ENCODE measurements at places on chromosomes 6 and 20.

DNA sequence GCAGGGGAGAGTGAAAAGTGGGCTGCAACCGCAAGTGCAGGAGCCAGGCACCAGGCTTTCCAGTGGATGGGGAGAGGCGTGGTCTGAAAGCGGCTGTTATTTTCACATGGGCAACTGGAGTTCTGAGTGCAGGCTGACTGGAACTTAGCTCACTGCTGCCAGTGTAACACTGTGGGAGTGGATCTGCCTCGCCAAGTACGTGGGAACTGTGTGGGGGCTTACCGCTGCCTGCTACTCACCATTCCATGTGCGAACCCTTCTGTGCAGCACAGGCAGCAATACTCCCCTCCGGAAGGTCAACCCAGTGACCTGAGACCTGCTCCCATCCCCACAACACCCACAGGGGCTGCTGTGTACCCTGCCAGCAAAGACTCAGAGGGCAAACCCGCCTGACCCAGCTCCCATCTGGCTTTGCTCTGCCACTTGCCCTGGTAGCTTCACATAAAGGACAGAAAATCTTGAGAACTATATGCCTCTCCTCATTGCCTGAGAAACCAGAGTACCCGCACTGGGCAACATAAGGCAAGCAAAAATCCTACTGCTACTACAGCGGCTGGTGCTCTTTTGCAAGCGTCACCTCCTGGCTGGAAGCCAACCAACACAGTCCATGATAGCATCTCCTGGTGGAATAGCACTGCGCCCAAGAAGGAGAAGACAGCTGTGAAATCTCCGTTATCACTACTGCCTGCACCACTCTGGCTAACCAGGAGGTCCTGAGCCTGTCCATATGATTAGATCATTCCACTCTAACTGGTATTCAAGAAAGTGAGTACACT lies 54.4 kb upstream of the SIRPG start:
- DNase-seq = no peak

DNA sequence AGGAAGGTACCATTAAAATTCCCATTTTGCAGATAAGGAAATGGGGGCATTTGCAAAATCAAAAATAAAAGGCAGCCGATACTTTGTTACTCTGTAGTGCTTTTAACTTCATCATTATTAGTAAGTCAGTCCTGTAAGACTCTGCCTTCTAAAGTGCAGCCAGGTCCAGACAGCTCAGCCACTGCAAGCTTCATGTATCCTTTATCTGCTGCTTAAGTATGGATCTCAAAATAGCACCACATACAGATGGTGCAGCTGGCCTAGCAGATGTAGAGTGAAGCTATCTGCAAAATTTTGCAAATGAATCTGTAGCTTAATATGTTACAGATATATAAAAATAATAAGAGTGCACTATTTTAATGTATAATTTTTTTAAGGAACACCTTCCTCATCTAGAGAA lies 53.4 kb downstream of the NUS1 start:
- DNase-seq = no peak

DNA sequence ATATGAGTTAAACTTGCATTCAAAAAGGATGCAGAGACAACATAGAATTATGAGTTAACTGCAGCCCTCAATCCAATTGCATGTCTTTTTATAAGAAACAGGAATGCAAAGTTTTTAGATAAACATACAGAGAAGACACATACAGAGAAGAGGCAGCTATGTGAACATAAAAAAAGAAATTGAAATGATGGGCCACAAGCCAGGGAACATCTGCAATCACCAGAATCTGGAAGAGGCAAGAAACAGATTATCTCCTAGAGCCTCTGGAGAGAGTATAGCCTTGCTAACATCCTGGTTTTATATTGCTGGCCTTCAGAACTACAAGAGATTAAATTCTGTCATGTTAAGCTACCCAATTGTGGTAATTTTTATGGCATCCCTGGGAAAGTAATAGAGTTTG lies 257.2 kb upstream of the EYS start:
- DNase-seq = no peak

- no peak for DNase-seq
Measured at GRCh38 chr20:36861875-36862801, 13.8 kb upstream of the TLDC2 start.

- no peak for DNase-seq
Measured at GRCh38 chr6:138923561-138923960, 64.5 kb downstream of the REPS1 start.

GRCh38 chr6:15929685-15930084 lies 199.2 kb upstream of the MYLIP start:
- no peak for DNase-seq

DNA sequence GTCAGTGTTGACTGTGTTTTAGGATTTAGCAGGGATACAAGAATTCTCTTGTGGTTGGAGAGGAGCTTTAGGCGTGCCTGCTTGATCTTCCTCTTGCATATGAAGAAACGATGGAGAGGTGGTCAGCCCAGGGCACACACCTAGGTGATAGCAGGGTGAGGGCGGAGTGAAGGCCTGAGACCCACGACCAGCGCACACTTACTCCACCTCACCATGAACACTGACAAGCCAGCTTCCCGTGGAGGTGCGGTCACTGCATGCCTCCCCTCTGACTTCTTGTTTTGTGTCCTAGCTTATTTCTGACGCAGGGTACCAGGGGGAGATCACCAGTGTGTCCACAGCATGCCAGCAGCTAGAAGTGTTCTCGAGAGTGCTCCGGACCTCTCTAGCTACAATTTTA lies 8.1 kb downstream of the NELFCD start:
- no peak for DNase-seq

DNA sequence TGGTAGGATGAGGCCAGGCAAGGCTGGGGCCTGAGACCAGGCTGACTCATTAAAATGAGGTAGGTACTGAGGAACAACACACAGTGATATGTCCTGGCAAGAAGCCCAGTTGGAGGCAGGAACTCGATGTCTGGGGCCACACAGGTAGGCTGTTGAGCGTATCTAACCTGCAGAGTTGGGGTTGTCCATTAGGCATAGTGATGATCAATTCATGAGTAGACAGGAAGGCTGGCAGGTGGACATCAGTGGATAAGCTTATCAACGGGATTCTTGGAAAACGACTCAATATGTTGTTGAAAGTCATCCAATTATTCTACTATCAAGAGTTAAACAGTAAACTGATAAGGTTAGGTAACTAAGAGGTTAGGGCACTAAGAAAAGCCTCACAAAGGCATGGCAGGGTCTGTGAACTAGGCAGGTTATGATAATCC lies 193.2 kb upstream of the COL21A1 start:
- DNase-seq = no peak

DNA sequence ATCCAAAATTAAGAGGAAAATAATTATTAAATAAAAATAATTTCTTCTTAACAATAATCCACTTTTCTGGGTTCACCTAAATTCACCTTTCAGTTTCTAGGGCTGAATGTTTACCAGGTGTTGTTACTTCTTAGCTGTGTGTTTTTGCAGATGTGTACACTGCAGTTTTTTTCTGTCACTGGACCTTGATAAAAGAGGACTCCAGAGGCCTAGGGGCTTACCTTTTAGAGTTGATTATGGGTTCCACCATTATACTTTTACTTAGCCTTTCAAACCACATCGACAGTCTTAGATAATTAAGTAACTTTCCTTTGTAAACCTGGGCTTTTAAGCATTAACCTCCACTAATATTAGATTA lies 766.5 kb downstream of the BCKDHB start:
- DNase-seq = no peak

DNA sequence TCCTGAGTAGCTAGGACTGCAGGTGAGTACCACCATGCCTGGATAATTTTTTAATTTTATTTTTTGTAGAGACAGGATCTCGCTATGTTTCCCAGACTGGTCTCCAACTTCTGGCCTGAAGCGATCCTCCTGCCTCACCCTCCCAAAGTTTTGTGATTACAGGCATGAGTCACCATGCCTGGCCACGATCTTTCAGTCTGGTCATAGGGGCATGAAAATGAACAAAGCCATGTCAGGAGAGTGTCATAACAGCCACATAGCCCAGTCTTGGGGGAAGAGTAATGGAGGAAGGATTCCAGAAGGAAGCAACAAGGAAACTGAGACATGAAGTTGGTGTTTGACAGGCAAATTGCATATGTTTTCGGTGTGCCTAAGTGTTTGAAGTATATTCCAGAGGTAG lies 17.0 kb upstream of the SNX3 start:
- no peak for DNase-seq

DNA sequence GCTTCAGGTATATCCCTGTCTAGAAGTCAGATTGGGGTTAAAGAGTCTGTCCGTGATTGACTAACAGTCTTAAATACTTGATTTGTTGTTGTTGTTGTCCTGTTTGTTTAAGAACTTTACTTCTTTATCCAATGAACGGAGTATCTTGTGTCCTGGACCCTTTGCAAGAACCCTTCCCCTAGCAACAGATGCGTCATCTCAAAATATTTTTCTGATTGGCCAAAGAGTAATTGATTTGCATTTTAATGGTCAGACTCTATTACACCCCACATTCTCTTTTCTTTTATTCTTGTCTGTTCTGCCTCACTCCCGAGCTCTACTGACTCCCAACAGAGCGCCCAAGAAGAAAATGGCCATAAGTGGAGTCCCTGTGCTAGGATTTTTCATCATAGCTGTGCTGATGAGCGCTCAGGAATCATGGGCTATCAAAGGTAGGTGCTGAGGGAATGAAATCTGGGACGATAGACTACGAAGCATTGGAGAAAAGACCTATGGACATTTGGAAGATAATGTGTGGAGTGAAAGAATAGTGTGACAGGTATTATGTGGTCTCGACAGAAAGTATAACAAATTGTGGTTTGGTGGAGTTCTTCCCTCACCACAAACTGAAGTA lies at the start of gene HLA-DRA:
Gene HLA-DRA, plus strand, starts transcription at position 286 of the 613 bp plus-strand sequence. Its CDS starts 64 bp downstream, at position 350.
- no peak for DNase-seq

DNA sequence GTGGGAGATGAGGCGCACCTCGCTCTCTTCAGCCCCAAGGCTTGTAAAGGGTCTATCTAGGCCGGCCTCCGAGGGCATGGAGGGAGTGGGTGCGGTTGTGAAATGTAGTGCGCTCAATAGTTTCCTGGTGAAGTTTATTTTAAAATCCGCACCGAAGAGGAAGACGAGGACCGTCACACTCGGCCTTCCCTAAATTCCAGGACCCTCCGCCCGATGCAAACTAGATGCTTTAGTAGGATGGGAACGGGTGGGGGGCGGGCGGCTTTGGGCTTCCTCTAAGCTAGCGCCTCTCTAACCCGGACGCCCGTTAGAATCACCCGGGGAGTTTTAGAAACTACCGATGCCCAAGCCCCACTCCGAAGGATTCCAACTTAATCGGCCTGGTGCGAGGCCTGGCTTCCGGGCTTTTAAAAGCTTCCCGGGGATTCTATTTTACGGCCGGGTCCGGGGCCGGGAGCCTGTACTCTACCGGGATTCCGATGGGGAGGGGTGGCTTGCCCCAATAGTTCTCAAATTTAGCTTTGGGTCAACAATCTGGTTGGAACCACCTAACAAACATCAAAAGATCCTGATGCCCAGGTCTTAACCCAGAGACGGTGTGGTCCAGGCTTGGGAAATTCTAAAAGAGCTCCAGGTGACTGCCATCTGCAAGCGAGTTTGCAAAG lies 548 bp upstream of the BCAS4 start:
- DNase-seq = no peak

- no peak for DNase-seq
Measured at GRCh38 chr6:169320013-169320412, 66.4 kb upstream of the THBS2 start.

- no peak for DNase-seq
Measured at GRCh38 chr6:39934131-39934757, at the start of gene MOCS1. MOCS1 (minus strand) TSS chr6:39934462; CDS start chr6:39934417, 45 bp downstream.

DNA sequence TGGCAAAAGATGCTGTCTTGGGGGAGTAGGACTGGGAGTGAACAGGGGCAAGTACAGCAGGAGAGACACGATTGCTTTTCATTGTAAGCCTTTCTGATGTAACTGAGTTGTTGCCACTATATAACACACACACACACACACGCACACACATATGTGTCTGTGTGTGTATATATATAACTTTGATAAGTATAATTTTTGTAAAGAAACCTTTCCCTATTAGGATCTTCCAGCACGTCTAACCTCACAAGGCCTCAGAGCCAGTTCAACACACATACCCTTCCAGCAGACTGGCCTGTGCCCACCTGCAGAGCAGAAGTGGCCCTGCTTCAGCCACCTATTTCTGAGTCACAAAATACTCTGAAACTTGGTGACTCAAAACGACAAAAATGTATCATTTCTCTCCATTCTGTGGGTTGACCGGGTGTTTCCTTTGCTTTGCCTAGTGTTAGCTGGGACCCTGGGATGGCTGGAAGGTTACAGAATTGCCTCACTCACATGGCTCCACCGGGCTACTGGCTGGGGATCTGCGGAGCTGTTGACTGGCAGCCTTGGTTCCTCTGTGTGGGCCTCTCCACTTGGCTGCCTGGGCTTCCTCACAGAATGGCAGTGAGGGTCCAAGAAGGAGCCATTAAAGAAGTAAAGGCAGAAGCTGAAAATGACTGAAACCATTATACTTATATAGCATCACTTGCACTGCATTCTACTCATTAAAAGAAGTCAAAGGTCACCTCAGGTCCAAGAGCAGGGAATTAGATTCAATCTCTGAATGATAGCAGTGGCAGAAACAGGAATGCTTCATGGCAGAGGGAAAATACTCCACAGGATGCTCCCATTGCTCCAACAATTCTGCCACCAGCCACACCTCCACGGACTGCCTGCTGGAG lies 126.4 kb downstream of the BANF2 start:
- no peak for DNase-seq

GRCh38 chr6:109486068-109486467 lies 3.0 kb upstream of the ZBTB24 start:
- DNase-seq = no peak

DNA sequence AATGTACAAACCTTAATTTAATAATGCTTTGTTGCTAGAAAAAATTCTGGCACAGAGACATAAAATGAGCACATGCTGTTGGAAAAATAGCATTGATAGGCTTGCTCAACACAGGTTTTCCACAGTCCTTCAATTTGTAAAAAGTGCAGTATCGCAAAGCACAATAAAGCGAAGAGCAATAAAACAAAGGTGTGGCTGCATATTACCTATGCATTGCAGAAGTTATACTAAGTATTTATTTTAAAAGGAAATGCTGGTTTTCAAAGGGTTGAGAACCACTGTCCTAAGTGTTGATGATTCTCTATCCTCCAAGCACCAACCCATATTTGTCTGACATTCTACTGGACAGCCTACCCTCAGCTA lies 54.1 kb upstream of the CAP2 start:
- no peak for DNase-seq

GRCh38 chr20:15642109-15642508 lies 931.1 kb downstream of the KIF16B start:
- DNase-seq = no peak

DNA sequence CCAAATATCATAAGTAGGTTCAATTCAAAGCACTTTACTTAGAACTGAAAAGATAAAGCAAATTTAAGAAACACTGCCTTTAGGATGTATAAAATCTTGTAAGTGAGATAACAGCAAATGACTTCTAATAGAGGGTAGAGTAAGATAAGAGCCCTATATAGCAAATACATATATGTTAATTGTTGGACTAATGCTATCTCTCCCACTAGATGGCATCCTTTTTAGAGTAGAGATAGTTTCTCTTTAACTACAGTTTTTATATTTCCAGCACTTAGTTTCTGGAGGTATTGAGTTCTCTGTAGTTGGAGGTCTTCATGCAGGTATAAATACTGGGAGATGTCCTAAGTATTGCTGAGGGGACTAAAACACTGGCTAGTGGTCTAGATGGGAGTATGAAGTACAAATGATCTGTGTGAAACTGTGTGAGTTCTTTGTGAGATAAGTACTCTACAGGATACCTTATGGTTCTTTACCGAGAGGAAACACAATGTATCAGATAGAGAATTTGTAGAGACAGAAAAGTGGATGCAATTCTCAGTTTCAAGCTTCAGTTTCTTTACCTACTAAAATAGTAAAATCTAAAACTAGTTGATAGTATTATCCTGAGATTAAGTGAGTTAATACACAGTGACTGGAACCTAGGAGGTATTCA lies 399.3 kb downstream of the KHDRBS2 start:
- no peak for DNase-seq

- no peak for DNase-seq
Measured at GRCh38 chr6:88174906-88175305, 8.8 kb upstream of the CNR1 start.
